ENCODE measurements at places on chromosomes 7 and 10.
A peak's percentile ranks its signal among the peaks of the same experiment; 100 is the strongest.

DNA sequence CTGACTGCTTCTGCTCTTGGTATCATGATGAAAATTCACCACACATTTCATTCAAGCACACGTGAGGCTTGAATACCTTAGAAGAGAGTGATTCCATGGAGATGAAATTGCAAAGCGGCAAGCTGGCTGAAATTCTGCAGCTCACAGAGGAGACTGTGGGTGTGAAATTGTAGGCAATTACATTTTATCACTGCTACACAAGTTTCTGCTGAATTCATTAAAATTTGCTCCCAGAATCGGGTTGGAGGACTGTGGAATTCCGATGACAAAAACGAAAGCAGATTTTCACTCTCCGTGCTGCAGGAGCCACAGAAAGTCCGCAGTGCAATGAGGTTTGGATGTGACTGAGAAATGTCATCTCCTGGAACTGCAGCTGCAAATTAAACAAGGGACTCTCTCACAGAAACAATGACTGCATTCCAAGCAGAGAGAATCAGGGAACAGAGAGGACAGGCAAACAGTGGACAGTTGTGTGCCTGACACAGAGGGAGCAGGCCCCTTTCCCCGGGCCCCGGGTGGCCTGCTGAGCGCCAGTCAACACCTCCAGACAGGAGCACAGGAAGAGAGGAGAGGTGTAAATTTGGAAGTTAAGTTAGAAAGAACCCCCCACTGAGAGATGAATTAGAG, 109.1 kb downstream of the C10orf90 start:
- no peak for DNase-seq

DNA sequence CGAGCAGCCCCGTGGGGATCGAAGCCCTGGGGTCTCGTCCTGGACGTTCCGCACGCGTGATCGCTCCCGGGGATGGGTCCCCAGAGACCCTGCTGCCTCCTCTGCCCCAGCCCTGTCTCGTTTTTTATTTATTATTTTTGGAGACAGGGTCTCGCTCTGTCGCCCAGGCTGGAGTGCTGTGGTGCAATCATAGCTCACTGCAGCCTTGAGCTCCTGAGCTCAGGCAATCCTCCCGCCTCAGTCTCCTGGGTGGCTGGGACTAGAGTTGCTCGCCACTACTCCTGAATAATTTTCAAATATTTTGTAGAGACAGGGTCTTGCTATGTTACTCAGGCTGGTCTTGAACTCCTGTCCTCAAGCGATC, 319 bp upstream of the STX1A start:
- no peak for DNase-seq

DNA sequence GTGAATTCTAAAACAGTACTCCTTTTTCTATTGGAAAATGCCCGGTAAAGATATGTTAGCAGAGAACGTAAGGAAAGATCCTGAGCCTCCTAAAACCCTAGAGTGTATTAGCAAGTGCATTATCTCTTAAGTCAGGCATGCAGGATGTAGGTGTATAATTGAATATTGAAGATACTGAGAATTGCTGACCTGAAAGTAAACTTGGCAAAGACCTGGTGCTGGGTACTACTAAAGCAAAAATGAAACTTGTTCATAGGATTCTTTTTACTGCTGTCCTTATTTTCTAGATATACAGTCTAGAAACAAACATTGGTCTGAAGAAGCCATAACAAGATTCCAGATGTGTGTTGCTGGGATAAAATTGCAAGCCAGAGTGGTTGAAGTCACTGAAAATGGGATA, 18.8 kb upstream of the VWA2 start:
- no peak for DNase-seq

DNA sequence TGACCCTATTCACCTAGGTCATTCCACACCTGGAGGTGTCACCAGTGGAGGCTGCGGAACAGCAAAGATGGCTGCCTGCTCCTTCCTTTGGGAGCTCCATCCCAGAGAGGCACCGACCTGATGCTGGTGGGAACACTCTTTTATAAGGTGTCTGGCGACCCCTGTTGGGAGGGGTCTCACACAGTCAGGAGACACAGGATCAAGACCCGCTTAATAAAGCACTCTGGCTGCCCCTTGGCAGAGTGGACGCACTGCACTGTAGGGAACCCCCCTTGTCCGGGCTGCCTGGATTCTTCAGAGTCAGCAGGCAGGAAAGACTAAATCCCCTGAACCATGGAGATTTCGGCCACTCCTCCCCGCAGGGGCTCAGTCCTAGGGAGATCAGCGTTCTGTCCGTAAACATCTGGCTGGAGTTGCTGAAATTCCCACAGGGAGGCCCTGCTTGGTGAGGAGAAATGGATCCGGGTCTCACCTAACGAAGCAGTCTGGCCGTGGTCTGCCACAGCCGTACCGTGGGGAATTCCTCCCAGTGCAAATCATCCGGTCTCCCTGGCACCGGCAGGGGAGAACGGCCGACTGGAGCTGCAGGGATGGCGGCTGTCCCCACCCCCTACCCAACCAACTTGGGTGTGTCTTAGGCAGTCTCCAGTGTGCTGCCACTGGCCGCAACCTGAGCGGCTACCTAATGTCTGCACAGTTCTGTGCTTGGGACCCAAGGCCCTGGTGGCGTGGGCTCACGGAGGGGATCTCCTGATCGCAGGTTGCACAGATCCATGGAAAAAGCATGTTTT, 66.1 kb downstream of the LSMEM1 start:
- peak; percentile 36 for DNase-seq

- DNase-seq = peak; percentile 66
These were observed 1.4 kb downstream of the MAGI2 start for GRCh38 chr7:79452032-79452494.

GRCh38 chr7:21041666-21042065, 255.0 kb upstream of the SP8 start:
- DNase-seq = no peak

DNA sequence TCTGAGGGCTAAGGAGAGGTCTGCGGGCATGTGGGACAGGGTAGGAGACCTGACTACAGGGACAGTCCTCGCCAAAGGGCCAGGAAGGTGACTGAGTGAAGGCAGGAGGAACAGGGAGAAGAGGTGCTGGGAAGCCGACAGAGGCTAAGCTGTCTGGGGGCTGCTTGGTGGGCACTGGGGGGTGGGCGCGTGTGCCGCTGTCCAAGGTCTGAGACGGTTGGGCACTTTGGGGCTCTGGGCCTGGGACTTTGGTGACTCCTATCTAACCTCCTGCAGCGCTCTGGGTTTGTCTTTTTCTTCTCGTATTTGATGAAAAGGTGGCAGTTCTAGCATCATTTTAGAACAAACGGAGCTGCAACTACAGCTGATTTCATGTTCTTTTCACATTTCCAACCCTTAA, 141.5 kb downstream of the C10orf105 start:
- no peak for DNase-seq

- no peak for DNase-seq
These were observed 3.6 kb downstream of the FOXI2 start for GRCh38 chr10:127740596-127740995.

- DNase-seq = no peak
These were observed 645.7 kb downstream of the DNAJB9 start for GRCh38 chr7:109215341-109215740.

DNA sequence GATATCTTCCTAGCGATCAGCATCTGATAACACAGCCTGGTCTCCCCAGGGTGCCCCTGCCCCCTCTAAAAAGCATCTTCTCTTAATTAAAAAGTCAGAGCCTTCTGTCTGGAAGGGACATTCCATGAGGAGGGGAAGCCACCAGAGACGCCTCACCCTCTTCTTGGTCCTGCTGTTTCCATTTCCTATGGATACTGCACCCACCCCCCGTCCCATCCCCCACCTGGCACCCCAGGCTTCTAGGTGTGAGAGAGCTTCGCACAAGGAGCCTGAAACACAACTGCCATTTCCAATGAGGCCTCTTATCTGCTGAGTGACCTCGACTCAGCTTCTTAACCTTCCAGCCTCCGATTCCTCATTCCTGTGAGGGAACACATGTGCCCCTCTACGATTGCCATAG, 51.4 kb downstream of the COL13A1 start:
- DNase-seq = no peak

DNA sequence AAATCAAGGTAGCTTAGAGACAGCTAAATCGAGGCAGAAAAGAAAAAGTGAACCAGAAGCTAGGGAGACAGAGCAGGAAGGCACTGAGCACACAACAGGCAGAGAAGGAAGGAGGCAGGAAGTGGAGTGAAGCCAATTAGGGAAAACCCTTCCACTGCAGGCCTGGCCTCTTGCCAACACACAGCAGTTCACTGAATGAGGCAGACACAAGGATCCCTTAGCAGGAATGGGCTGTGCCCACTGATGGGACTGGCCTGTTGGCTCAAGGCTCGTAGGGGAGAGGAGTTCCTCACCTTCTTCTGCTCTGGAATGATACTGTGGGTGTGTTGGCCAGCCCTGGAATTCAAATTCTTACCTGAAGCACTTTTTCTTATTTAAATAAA, 220.3 kb upstream of the STK17A start:
- DNase-seq = no peak

DNA sequence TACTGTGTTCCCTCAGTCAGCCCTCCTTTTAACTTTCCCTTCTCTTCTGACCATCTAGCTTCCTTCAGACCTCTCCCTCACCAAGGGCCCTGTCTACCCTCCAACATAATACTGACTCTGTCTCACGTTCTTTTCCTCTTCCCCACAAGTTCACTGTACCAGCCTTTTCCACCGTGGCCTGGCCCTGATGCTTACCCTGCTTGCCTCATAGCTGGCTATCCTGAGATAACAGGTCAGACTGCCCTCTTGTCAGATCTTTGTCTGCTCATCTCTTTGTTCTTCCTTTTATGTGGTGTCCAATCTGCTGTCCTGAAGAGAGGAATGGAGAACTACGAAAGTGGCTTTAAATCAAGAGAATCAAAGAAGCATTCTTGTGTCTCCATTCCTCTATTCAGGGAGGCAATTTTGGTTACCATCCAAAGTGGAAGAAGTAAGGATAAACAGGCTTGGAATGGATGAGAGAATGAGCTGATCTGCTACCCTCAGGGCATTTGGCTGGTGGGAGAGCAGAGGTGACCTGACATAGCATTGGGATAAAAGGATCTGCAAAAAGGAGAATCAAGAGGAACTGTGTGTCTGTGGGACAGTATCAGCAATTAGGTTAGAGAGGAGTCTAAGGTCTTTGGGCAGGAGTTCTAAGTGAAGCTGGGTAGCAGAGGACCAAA, 8.1 kb downstream of the BTAF1 start:
- no peak for DNase-seq

DNA sequence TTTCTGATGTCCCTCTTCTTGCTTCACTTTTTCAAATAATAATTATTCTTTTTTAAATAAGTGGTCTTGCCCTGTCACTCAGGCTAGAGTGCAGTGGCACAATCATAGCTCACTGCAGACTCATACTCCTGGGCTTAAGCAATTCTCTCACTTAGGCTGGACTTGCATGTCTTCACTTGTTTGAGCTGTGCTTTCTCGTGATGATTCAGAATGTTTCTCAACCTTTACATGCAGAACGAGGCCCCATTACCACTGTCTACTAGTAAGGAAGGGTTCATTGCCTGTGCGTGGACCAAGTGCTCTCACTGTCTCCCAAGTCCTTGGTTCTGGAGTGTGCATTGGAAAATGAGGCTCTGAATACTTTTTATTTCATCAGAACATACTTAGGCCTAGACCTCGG, 468.6 kb upstream of the COBL start:
- no peak for DNase-seq

GRCh38 chr7:155357573-155358041, 59.9 kb downstream of the INSIG1 start:
- no peak for DNase-seq

DNA sequence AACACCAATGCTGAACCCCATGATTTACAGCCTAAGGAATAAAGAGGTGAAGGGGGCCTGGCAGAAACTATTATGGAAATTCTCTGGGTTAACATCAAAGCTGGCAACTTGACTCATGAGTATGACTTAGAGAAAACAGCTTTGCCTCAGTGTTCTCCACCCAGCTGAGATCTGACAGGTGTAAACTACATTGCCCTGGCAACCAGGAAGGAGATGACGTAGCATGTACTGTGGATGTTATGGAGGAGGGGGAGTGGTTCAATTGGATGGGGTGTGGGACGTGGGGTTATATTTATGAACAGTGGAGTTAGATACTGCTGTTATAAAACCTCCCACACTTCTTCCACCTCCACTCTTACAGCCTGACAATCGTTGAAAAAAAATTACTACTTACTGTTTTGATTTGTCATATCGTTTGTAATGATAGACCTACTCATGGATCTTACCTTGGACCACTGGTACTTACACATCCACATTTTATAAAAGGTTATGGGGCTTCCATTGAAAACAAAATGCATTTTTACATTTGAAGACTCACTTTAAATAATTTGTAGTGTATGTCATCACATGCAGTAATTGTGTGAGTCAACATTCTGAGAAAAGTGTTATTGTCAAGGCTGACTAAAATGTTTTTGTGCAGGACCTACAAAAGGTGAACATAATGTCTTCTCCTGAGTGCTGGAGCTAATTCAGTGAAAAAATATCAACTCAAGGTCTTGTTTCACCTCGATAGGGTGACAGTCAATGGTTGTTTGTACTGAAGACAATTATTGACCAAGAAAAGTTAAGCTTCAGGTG, 6.4 kb downstream of the OR2F1 start:
- DNase-seq = no peak

DNA sequence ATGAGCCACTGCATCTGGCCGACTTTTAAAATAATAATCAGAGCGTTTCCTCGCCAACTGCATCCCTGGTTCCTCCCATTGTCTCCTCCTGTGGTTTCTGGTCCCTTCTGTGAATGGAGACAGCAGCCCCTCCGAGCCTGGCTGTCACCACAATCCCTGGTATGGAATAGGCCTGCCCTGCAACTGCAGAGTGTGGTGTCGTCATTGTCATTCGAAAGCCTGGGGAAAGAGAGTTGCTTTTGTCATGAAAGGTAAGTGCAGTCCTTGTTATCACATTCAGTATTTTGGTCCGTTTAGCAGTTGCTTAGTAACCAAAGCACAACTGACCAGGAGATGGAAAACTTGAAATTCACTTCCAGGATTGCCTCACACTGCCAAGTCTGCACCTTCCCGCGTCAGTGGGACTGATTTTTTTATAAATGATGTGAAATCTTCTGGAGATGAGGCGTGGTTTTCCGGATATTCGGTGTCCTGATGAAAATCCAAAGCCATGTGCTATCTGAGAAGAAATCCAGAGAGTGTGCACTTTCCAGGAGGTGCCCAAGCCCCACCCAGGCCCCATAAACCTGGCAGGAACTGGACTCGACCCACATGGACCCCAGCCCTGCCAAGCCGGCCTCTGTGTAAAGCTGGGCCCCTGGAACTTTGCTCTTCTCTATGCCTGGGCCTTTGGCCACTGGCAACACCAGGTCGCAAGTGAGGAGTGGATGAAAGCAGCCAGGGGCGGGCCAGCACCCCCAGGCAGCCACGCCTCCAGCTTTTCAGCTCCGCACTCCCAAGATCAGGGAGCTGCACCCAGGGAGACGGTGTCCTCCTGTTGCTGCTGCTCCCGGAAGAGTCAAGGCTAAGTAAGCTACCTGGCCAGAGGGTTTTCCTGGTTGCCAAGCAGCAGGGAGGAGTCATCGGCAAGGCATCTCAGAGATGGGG, 133.7 kb upstream of the SH2B2 start:
- no peak for DNase-seq

GRCh38 chr10:43110338-43111071, 27.7 kb upstream of the CSGALNACT2 start:
- no peak for DNase-seq

DNA sequence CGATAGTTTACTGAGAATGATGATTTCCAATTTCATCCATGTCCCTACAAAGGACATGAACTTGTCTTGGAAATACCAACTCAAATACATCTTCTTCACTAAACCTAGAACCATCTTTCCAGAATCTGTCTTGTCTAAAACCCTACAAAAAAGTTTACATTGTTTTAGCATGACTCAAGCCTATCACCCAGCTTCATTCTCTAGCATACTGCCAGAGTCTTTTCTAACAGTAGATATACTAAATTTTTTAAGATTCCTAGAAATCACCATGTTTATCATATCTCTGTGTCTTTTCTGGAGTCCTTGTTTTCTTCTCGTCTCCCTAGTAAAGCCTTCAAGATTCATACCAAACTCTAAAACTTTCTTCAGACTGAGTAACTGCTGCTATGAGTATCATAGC, 129.7 kb downstream of the SEMA3E start:
- DNase-seq = no peak
